ENCODE measurements at places on chromosomes 2 and 18.

GRCh38 chr2:144239726-144240125 is 280.2 kb downstream of the ZEB2 start:
- DNase-seq = no peak

DNA sequence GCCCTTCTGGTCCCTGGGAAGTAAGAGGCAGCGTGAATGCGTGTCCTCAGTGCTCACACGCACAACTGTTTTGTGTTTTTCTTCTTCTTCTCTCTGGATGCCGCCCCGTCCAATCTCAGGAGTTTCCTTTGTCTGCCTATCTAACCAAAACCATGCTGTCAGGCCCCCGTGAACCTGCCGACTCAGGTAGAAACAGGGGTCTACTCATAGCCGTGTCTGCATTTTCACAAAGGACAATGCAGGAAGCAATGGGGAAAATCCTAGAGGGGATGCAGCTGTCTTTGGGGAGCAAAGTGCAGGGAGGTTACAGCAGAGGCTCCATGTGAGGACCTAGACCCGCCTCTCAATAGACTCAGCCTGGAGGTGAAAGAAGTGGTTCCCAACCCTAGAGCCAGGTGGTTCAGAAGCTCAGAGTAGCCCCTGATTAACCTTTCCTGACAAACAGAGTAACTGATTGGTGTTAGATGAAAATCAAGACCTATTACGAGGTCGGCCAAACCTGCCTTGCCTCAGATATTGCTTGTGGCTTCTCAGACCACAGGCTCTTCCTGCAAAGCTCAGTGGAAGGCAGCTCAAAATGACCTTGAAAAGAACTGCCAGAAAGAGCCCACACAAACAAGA is 49.3 kb downstream of the CD226 start:
- DNase-seq = no peak

GRCh38 chr2:56834686-56835085 is 650.9 kb downstream of the CCDC85A start:
- no peak for DNase-seq

GRCh38 chr2:85011747-85012146 is 40.8 kb downstream of the KCMF1 start:
- DNase-seq = no peak

DNA sequence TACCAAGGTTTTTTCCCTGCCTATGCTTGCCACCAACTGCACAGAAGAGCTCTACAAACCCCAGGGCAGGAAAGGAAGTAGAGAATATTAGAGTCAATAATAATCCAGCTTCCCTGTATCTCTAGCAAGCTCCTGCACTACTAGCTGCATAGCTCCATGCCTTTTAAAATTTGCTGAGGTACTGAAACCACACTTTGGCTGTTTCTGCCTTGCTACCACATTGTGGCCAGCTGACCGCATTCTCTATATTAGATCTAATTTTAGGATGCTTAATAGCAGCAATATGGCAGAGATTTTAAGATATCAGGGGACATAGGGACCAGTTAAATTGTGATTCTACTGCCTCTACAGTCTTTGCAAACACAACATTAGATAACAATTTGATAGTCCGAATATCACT is 534.6 kb downstream of the MBD2 start:
- DNase-seq = no peak

DNA sequence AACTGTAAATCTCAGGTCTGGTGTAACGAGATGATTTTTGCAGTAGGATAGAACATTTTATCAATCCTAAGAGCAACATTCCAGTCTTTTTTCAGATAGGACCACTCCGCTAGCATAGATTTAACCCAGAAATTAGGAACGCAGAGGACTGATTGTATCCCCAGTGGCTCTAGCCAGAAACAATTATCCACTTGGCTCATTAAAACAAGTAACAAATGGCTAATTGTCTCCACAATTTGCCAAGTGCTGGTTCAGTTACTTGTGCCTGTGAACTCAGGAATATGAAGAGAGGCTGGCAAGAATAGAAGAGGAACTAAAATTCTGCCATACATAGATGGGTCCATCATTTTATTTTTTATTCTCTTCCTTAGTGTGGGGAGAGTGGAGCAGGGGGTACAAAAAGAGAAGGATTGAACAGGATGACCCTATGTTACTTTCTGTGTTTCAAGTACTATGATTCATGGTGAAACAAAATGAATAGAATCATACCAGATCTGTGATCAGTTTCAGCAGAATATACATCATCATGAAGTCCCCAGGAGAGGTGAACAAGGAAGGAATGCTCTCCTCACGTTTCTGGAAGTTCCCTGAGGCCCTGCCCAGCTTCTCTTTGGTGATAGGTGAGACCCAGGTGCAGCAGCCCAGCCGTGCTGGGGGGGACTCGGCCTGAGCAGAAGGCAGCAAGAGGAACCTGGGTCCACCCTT is 121.6 kb downstream of the ARL4C start:
- no peak for DNase-seq

- DNase-seq = peak; percentile 27
Measured at GRCh38 chr2:233165895-233166661, 85.4 kb upstream of the ATG16L1 start.

GRCh38 chr2:36477746-36478145 is 120.2 kb downstream of the FEZ2 start:
- no peak for DNase-seq

GRCh38 chr2:75045526-75046050 is 87.1 kb downstream of the POLE4 start:
- DNase-seq = no peak

GRCh38 chr2:207722773-207723424 is 11.5 kb downstream of the CCNYL1 start:
- peak; percentile 24 for DNase-seq

GRCh38 chr2:240916571-240917008 is 10.5 kb downstream of the CROCC2 start:
- peak; percentile 42 for DNase-seq

GRCh38 chr2:20509301-20509769 is 62.5 kb downstream of the RHOB start:
- DNase-seq = no peak

GRCh38 chr2:26913999-26914658 is 56.3 kb upstream of the MAPRE3 start:
- no peak for DNase-seq

- DNase-seq = no peak
Measured at GRCh38 chr18:5984245-5984644, 88.9 kb upstream of the TMEM200C start.

DNA sequence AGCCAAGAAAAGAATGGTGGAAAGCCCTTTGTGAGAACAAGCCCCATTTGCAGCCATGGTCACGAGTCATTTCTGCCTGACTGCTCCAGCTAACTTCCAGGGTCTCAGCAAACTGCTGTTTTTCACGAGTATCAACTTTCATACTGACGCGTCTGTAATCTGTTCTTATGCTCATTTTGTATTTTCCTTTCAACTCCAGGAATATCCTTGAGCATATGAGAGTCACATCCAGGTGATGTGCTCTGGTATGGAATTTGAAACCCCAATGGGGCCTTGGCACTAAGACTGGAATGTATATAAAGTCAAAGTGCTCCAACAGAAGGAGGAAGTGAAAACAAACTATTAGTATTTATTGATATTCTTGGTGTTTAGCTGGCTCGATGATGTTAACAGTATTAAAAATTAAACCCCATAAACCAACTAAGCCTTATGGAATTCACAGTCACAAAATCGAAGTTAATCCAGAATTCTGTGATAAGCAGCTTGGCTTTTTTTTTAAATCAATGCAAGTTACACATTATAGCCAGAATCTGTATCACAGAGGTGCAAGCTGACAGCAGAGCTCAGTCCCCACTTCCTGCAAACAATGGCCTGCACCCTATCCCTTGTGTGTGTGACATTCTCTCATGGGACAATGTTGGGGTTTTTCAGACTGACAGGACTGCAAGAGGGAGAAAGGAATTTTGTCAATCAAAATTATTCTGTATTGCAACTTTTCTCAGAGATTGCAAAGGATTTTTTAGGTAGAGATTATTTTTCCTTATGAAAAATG is 26.1 kb downstream of the SLC14A1 start:
- DNase-seq = no peak

- DNase-seq = no peak
Measured at GRCh38 chr2:57160976-57161375, 885.6 kb upstream of the VRK2 start.

- DNase-seq = peak; percentile 92
Measured at GRCh38 chr2:152421521-152422370, 86.8 kb downstream of the FMNL2 start.

DNA sequence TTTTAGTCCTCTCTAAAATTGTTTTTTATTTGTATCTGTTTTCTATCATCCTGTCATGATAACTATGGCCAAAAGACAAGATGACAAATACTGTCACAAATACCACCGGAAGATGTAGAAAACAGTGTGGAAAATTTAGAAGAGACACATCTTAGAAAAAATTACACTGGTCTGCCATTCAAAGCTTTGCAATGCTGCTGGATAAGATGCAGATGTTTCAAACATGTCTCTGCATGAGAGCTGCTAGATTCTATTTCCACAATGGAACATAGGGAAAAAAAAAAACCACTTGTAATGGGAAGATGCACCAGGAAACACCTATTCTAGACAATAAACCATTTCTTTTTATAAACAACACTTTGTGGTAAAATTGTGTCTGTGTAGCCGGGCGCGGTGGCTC is 5.8 kb upstream of the TAF1B start:
- no peak for DNase-seq

DNA sequence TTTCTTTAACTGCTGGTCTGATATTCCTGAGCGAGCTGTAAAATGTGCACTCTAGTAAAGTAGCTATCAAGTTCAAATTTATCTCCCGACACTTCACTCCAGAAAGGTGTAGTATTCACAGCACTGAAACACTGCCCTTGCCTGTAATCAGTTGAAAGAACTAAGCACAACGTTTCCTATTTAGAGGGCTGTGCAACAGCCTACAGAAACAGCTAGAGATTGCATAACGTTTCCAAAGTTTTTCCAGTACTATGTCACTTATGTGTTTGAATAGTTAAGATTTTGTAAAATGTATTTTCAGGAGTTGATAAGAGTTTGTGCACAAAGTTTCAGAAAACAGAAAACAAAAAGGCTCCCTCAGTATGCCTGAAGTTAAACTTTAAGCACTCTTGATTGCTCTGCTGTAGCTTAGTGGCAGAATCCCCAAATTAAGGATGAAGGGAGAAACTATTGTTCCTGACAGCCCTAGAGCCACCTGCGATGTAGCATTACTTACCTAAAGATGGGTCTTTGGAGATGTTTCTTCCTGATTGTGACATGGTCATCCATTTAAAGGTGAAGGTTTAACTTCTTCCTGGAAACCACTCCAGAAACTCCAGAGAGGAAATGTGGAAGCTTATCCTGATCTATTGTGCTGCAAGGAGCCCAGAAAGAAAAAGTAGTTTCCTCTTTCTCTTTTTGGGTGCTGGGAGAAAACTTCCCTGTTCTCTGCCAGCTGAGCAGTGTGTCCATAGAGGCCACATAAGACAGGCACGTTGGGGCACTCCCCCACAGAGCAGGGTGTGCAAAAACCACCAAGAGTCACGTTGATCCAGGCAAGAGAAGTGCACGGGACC is 536 bp downstream of the PDE1A start:
- DNase-seq = no peak

- no peak for DNase-seq
Measured at GRCh38 chr2:184581391-184581790, 16.9 kb upstream of the ZNF804A start.

GRCh38 chr18:22254088-22254487 is 84.7 kb downstream of the GATA6 start:
- DNase-seq = no peak

GRCh38 chr18:57787068-57787685 is 15.9 kb downstream of the ATP8B1 start:
- DNase-seq = no peak

DNA sequence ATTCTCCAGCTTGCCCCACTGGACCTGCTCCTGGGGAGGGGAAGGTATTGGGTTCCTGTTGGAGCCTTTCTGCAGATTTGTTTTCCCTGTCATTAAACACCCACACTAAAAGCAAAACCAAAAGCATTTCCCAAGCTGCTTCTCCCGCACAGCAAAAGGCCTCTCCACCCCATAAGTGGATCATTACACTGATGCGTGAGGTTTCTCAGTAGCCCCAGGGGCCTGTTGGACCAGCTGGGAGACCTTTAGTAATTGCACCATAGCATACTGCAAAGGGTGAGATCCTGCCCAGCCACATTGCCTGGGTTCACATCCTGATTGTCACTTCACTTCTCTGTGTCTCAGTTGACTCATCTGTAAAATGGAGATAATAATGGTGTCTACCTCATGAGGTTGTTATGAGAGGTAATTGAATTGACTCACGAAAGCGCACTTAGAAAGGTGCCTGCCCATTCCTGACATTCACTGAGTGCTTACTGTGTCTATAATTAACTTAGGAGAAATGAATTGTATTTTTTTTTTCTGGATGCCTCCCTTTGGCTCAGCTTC is 43.9 kb downstream of the TOGARAM2 start:
- no peak for DNase-seq

DNA sequence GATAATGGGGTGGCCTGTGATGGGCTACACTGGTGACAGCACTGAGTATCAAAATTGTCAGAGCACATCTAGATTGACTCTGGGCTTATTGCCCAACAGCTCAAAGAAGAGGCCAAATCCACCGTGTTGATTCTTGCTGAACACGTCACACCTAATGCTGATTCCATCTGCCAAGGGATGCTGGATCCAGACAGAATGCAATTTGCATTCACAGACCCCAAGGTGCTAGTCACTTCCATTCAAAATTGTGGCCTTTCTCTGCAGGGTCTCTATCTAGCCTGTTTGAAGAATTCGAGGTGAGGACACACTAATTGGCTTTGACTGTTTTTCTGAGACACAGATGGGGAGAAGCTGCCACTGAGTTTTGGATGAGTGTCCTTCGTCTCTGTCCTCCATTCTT is 13.5 kb upstream of the GPR39 start:
- no peak for DNase-seq

DNA sequence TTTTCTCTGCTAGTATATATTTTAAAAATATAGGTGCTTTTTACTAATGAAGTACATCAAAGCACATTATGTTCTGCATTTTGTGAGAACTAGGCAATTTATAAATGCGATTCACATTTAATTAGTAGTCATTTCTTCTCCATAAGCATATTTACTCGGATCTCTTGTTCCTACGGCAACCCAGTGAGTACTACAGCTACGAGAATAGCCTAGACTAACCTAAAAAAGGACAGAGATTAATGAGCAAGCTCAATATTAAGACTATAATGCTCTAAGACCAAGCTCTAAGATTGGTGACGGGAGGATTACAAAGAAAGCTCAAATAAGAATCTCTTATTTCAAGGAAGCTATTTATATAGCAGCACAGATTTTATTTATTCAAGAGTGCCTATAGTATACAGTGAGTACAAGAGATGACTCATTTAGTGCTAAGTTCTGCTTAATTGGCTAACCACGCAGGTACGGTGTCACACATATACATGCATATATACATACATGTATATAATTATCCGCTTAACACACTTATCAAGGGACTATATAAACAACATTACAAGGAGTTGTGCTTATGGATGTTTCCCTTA is 364.7 kb downstream of the GPD2 start:
- DNase-seq = no peak
